ENCODE measurements at places on chromosomes 2 and 18.

DNA sequence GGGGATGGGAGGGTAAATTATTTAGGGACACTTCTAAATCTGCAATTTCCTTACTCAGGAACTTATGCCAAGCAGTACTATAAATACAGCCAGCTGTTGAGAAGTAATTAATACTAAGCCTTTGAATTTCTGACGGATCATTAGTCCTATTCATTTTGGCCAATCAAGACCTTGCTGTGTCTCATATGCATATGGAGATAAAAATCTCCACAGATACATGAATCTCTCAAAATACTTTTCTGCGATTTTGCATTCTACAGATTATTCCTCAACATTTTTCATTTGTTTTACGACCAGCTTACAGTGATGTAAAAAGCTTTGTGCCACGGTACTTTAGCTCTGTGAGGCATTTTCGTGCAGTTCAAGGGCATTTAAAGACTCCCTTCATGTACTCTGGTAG, 16.7 kb downstream of the LANCL1 start:
- DNase-seq = no peak

GRCh38 chr2:120933693-120934573, 198.3 kb downstream of the GLI2 start:
- no peak for DNase-seq

DNA sequence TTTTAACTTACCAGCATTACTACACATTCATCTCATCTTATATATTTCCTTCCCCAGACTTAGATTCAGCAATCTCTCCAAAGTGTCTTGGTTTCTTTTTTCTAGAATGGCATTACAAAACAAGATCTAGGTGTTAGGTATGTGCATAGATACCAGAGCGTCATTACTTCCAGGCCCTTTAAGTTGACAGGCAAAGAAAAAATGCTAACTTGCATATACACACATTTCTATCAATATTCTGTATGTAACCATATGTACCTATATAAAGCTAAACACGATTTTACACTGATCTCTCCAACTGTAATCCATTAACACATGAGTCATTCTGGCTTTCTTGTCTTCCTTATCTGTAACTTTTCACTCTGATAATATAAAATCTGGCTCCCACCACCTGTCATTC, 503.8 kb upstream of the NRXN1 start:
- DNase-seq = no peak

- DNase-seq = no peak
These were observed 565 bp downstream of the SP140 start for GRCh38 chr2:230226051-230226551.

GRCh38 chr18:6207116-6207515, 207.6 kb downstream of the L3MBTL4 start:
- no peak for DNase-seq

GRCh38 chr2:37858400-37858711, 66.7 kb upstream of the RMDN2 start:
- no peak for DNase-seq

GRCh38 chr2:11121099-11121822, 34.0 kb upstream of the SLC66A3 start:
- no peak for DNase-seq

All from NCI-H2081 treated with DMSO at 0.1 percent for 48 hours (cell line).